ENCODE measurements at places on chromosomes 7 and 10.

DNA sequence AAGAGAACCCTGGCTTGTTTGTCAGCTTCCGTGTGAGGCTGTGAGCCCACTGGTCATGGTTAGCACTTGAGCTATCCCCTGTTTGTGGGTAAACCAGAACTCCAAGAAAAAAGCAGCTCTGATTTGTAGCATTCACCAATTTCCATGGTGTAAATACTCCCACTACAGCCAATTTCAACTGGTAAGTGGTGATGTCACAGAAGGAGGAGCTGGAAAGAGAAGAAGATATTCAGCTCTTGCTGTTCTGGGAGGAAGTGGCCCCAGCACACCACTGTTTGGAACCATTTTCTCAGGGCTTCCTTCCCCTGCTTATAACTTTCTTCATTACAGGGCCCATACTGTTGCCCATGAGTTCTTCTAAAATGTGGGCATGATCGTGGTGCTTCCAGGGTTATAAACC is 500.1 kb upstream of the ZMIZ1 start:
- DNase-seq, result peak; percentile 56

DNA sequence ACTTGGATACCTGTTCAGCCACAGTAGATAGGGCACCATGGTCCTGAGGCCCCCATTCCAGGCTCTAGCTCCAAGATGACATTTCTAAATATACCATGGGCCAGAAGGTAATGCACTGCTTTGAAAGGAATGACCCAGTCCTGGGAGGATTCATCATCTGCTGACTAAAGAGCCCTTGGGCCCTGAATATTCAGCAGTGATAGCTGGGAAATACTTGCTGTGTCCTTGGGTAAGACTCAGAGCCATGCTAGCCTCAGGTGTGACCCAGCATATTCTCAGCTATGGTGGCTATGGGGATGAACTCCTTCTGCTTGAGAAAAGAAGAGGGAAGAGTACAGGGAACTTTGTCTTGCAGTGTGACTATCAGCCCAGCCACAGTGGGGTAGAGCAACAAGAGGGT is 21.3 kb upstream of the AGR2 start:
- DNase-seq, result no peak

GRCh38 chr7:135685306-135686084 is 23.2 kb downstream of the STMP1 start:
- no peak for DNase-seq

- no peak for DNase-seq
Measured at GRCh38 chr10:104941662-104942061, 300.6 kb downstream of the SORCS3 start.

DNA sequence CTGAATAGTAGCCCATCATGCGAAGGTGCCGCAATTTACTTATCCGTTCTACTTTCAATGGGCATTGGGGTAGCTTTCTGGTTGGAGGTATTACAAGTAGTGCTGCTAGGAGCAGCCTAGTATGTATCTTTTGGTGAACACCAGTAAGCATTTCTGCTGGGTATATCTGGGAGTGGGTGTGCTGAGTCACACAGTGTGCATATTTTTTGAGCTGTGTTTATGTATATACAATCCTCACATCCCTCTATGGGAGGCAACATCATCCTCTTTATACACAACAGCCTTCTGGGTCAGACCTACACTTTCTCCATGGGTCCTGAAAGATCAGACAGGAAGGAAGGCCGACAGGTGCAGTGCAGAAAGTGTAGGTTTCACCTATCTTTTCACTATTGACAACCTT is 36.3 kb downstream of the PYROXD2 start:
- no peak for DNase-seq

DNA sequence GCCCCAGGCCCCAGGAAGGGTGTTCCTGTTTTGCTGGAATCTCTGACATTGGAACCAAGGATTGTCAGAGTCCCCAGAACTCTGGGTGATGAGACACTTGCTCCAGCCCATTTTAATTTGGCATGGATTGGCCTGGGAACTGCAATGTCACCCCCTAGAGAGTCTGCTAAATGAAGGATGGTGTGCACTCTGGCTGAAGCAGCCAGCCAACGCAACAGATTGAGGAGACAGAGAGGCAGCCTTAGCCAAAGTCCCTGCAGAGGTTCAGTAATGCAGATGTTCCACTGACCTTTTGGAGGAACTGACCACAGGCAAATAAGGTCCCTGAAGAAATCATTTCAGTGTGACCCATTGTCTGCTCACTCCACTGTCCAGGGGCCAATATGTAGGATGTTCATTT is 13.4 kb downstream of the LRRC18 start:
- DNase-seq, result no peak

GRCh38 chr7:149872419-149873073 is 1.2 kb upstream of the ATP6V0E2 start:
- peak; percentile 84 for DNase-seq

DNA sequence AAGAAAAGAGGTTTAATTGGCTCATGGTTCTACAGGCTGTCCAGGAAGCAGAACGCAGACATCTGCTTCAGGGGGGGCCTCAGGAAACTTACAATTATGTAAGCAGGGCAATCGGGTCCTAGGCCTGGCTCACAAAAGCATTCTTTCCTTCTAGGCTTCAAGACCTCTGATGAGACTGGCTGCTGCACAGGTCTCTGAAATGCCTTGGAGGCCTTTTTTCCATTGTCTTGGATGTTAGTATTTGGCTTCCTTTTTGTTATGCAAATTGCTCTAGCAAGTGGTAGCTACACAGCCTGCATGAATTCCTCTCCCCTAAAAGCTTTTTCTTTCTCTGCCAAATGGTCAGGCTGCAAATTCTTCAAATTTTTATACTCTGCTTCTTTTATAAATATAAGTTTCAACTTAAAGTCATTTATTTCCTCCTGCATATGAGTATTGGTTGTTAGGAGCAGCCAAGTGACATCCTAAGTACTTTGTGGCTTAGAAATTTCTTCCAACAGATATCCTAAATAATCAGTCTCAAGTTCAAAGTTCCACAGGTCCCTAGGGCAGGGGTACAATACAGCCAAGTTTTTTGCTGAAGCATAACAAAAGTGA is 83.1 kb upstream of the SEMA3A start:
- no peak for DNase-seq

- DNase-seq, result peak; percentile 77
Measured at GRCh38 chr10:55500931-55501559, 700.0 kb upstream of the PCDH15 start.

GRCh38 chr7:21939858-21940372 is 5.8 kb downstream of the CDCA7L start:
- no peak for DNase-seq

GRCh38 chr10:17984056-17984455 is 32.3 kb downstream of the SLC39A12 start:
- DNase-seq, result no peak

- no peak for DNase-seq
Measured at GRCh38 chr10:129953119-129954051, 10.7 kb downstream of the EBF3 start.

GRCh38 chr7:95440394-95441038 is 5.7 kb upstream of the PON2 start:
- DNase-seq, result no peak

DNA sequence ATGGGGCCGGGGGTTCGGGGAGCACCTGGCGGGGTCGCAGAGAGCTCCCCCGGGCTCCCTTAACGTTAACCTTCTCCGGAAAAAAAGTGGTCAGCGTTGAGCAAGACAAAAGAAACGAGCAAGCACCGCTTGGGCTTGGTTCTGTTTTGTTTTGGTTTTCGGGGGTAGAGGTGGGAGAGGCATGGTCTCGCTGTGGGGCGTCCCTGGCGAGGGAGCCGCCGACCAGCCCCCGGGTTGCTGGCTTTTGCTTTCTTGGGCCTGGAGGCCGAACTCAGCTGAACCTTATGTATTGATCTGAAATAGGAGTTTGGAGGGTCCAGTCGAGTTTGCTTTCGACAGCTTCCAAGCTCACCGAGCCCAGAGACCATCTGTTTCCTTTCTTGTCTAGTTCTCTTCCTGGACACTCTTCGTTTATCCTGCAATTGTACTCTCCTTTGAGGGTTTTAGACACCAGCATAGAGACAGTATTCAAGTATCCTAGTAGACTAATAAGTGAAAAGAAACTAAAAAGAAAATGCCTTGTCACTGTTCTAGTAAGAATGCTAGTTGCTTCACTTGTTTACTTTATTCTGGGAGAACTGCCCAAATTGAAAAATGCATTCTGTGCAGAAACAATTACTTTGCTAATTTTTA is 980 bp downstream of the FHIP2A start:
- peak; percentile 78 for DNase-seq

DNA sequence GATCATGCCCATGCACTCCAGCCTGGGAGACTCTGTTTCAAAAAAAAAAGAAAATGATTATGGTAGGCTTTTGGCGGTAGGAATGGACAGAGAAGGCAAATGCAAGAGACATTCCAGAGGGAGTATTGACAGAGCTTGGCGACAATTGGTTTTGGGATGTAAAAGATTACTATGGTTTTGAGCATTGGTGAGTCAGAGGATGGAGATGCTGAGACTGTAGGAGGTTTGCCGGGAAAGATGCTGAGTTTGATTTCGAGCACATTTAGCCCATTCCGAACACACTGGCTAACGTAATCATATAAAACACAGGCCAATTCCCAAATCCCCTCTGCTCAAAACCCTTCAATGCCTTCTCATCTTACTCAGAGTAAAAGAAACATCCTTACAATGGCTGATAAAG is 161.6 kb upstream of the MKLN1 start:
- DNase-seq, result no peak

DNA sequence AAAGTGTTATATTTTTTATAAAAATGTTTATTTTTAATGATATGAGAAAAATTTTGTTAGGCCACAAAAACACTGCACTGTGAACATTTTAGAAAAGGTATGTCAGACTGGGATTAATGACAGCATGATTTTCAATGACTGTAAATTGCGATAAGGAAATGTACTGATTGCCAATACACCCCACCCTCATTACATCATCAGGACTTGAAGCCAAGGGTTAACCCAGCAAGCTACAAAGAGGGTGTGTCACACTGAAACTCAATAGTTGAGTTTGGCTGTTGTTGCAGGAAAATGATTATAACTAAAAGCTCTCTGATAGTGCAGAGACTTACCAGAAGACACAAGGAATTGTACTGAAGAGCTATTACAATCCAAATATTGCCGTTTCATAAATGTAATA is 64.8 kb upstream of the CAPZA2 start:
- no peak for DNase-seq

GRCh38 chr7:22387583-22387982 is 30.6 kb upstream of the RAPGEF5 start:
- DNase-seq, result no peak

- no peak for DNase-seq
Measured at GRCh38 chr10:61554925-61555324, 101.7 kb upstream of the TMEM26 start.

- no peak for DNase-seq
Measured at GRCh38 chr7:121006711-121007315, 18.3 kb downstream of the CPED1 start.

GRCh38 chr10:5356302-5356763 is 8.4 kb upstream of the UCN3 start:
- no peak for DNase-seq

DNA sequence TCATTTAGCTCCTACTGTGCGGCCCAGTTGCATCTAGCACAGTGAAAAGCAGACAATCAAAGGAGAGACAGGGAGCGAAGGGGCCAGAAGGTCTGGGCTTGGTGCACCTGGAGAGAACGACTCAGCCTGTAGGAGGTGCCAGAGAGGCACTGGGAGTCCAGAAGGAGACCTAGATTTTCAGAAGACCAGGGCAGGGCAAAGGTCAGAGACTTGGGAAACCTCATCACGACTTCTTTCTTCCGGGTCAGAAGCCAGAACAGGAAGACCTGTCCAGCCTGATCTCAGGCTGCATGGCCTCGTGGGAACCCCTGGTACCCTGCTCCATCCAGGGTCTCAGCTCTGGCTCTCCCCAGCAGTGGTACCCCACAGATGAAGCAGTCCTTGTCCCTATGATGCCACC is 5.2 kb downstream of the AGAP3 start:
- DNase-seq, result no peak

GRCh38 chr7:118311121-118311836 is 86.8 kb downstream of the ANKRD7 start:
- peak; percentile 92 for DNase-seq

DNA sequence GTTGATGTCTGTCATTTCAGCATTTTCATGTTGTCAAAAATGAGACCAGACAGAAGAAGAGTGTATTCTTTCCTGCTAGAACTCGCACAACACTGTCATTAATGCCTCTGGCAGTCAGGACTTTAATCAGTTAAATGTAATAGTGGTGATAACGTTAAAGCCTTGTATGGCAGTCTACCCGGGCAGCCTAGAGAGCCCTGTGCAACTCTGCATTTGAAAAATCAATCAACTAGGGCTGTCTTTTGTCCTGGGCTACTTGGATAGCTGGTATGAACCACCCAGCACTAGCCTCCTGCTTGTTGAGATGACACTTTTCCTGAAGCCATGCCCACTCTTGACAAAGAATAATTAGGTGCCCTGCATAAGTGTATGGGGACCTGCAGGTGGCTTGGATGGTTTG is 19.8 kb downstream of the MGMT start:
- no peak for DNase-seq

- no peak for DNase-seq
Measured at GRCh38 chr10:69503896-69504265, 52.6 kb downstream of the TSPAN15 start.

DNA sequence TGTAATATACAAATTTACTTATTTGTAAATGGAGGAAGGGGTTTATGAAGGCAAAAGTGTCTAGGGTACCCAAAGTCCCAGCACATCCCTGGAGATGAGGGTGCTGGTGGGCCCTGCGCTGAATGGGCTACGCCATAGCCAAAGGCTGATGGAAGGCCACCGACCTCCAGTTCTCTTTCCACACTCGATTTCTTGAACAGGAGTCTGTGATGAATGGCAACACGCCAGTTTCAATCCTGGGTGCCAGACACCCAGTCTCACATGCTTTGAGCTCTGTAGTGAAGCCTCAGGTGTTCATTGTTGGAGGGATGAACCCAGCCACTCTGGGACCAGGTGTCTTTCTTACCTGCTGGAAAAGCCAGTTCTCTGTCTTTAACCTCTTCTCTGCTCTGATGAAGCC is 752 bp downstream of the LRMDA start:
- DNase-seq, result no peak

- DNase-seq, result no peak
Measured at GRCh38 chr10:124088915-124089314, 4.5 kb downstream of the CHST15 start.

DNA sequence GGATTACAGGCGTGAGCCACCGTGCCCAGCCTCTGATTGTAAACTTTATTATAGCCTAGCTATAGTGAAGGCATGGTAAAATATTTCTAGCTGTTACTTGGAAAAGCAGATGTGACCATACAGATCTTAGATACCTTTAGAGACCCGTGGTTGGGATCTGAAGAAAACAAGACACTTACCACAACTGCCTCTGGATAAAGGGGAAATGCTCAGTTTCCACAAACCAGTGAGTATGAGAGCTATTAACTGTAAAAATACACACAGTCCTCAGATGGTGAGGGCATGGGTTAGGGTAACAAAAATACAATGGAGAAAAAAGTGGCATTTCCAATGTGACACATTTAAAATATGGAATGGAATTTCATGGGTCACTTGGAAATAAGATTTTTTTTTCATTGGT is 63.0 kb downstream of the ZNF438 start:
- DNase-seq, result peak; percentile 52

- no peak for DNase-seq
Measured at GRCh38 chr7:127798769-127799372, 146.9 kb downstream of the SND1 start.

Measured in Kasumi-1 (cell line).